NCI-H226 (cell line): ENCODE measurements at places on chromosomes 16 and 17.

DNA sequence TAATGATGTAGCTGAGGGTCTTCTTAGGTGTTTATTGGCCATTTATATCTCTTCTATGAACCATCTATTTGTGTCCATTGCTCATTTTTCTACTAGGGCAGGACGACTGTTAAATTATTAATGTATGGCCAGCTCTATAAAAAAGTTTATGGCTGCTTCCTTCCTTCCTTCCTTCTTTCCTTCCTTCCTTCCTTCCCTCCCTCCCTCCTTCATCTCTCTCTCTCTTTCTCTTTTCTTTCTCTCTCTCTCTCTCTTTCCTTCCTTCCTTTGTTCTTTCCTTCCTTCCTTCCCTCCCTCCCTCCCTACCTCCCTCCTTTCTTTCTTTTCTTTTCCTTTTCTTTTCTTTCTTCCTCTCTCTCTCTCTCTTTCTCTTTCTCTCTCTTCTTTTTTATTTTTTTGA, 17.2 kb upstream of the NDEL1 start:
- no peak for DNase-seq

DNA sequence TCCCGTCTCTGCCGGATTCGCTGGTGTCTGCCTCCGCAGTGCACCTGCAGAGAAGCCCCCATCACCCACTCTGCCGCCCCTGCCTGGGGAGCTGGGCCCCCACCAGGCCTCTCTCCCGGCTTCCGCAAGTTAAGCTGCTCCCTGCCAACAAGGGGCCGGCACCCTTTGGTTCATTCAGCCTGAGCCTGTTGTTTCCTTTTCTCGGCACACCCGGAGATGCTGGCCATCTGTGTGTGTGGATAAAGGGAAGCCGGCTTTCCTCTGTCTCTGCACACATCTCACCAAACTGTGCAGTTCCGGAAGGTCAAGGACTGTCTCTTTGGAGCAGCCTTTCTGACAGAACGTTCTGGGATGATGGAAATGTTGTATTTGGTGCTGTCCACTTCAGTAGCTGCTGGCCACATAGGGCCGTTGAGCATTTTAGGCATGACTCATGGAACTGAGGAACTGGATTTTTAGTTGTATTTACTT, 6.8 kb downstream of the MAPK8IP3 start:
- no peak for DNase-seq

DNA sequence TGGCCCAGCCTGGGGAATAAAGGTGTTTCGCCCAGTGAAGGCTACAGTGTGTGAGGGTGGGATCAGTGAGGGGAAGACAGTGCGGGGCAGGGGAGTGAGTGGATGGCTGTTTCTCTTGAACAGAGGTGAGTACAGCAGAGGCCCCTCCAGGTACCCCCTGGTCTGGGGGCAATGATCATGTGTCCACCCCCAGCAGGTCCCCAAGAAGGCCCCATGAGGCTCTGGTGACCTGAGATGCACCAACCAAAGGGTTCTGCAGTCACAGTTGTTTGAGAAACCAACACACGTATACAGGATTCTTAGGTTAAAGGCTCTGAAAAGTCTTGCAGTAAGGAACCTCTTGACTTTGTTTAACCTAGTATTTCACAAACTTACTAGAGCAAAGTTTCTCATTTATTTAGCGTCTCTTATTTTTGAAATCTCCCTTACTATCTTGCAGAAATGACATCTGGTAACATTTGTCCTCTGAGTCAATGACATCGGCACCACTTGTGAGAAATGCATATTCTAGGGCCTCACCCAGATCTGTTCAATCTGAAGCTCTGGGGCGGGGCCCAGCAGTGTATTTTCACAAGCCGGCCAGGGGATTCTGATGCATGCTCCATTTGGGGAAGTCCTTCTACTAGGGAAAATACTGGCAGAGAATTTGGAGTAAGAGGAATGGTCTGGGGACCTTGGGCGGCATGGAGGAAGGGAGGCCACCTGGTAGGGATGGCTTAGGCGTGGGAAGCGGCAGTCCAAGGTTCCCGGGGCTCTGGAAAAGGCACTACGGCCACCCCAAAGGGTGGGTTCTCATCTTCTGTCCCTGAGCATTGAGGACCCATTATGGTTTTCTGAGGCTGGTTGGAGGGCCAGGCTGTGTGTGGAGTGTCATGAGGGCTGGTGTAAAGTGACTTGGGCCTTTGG, 217.3 kb downstream of the NTN1 start:
- DNase-seq = no peak

- DNase-seq = no peak
Observed at GRCh38 chr17:41324180-41325075, 8.9 kb upstream of the KRTAP17-1 start.
